ENCODE measurements at places on chromosomes 6 and 20.

DNA sequence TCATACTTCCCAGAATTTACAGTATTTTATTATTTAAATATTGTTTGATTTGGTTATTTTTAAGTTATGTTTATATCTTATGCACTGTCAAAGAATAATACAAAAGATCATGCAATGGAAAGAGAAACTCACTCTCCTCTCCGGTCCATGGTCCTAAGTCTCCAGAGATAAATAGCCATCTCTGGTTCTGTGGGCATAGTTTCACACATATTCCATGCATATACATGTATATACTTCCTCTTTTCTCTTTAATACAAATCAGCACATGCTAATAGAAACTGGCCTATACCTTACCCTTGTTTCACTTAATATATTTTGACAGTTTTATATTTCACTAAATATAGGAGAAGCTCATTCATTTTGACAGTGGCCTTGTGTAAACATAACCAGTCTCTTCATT is 901.7 kb upstream of the CITED2 start:
- DNase-seq, result no peak

GRCh38 chr6:23503173-23503572 is 622.8 kb upstream of the NRSN1 start:
- no peak for DNase-seq

DNA sequence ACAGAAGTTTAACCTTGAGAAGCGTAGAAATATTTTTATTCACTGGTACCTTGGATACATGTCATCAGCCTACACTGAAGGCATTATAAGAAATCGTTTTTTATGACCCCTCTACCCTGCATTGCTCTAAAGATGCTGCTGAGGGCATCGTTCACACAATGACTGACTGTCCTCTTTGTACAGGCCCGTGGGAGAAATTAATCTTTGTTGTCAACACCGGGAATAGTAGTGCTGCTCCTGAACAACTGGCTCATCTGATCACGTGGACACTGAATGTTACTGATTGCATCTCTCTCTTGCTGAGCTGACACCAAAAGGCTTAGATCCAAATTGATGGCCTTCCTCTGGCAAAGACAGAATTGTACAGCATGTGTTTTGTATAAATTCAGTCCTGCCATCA is 157.1 kb upstream of the SMLR1 start:
- no peak for DNase-seq

- no peak for DNase-seq
These were observed 79.0 kb downstream of the NFATC2 start for GRCh38 chr20:51463560-51463959.

DNA sequence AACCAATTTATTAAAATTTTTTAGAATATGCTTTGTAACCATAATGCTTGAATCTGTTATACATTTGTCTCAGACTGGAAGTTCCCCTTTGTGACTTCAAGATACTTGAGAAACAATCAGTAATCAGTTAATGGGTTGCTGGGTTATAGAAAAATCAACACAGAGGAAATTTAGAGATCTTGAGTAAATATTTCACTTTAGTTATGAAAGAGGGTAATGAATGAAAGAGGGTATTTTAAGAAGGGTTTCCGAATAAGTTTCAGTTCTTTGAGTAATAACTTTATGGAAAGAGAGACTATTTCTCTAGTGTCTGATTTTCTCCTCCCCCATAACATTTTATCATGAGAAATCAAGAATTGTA is 21.4 kb downstream of the ZFAND3 start:
- DNase-seq, result no peak

GRCh38 chr20:63695424-63696305 is 787 bp upstream of the TNFRSF6B start:
- no peak for DNase-seq

GRCh38 chr20:53074811-53075314 is 102.7 kb downstream of the TSHZ2 start:
- DNase-seq, result no peak

DNA sequence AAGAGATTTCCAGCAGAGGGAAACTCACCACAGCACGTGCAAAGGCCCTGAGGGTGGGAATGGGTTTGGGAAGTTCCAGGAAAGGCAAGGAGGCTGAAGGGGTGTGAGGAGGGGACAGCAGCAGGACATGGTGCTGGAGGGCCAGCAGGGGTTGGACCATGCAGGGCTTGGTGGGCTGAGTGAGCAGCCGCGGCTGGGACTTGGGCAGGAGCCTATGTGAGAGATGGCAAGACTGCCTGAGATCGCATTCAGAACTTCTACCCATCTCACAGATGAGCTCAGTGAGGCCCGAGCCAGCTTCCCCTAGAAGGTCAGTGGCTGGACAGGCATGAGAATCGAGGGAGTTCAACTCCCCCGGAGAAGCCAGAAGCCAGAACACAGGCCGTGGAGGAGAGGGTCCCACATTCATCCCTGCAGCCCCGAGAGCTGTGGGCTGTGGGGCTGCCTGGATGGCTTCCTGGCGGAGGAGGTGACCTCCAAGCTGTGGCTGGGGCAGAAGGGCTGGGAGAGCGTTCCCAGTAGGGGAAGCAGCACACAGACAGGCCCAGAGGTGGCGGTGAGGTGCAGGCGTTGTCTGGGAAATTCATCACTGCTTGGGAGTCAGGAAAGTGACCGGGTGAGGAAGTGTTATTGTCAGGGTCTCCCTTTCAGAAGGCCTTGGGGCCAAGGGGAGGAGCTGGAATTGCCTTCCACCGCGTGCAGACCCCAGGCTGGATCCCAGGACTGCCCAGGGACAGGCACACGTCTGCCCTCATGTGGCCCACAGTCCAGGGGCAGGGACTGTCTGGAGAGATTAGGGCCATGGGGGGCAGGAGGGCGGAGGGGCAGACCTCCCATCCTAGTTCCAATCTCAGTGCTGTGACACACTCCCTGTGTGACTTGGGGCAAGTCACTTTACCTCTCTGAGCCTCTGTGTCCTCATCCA is 103.8 kb downstream of the CEBPB start:
- DNase-seq, result no peak

GRCh38 chr6:66948106-66948505 is 1241.1 kb upstream of the EYS start:
- no peak for DNase-seq

DNA sequence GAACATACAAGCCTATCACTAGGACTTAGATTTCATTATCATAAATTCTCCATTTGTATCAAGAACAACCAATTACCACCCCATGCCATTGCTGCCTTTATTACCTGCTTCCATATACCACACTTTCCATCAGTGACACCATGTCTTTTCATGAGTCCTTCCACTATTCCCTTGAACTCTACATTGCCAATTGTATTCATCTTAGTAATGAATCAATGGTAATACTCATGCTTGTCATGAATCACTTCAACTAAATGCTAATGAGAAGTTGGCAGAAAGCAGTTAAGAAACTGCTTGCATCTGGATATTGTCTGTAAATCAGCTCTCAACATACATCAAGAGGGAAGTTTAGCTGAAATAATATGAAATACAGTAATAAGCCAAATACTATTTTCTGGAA is 61.2 kb upstream of the RNF217 start:
- DNase-seq, result no peak

DNA sequence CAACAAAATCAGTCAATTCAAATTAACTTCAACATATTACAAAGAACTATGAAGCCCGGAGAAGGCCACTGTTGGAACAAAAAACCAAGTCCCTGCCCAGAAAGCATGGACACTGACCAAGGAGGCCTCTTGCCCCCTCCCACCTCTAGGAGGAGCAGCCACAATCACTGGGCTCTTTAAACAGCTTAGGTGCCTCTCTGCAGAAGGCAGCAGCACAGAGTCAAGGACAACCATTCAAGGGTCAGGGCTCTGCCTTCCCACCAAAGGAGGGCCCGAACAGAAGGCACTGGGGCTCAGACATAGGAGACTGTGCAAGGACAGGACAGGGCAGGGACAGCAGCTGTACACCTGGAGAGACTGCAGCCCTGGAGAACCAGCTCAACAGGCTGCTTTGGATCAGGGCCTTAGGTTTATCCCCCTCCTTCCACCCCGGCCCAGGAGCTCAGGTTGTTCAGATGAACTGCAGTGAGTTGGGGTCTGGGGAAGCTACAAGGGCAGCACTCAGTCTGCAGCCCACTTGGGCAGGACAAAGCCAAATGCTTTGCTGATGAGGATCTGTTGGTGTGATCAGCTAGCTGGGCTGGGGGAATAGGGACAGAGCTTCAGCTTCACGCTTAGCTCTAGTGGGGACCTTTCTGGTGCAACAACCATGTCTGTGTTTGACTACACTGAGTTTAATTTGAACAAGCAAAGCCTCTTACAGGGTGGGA is 17.8 kb downstream of the TOMM34 start:
- no peak for DNase-seq

DNA sequence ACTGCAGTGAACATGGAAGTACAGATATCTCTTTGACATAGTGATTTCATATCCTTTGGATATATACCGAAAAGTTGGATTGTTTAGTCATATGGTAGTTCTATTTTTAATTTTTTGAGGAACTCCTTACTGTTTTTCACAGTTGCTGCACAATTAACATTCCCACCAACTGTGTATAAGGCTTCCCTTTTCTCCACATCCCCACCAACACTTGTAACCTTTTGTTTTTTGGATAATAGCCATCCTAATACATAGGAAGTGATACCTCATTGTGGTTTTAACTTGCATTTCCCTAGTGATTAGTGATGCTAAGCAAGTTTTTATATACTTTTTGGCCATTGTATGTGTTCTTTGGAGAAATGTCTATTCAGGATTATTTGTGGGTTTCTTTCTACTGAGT is 45.1 kb upstream of the TENT5A start:
- no peak for DNase-seq

GRCh38 chr20:23335521-23335920 is 15.1 kb upstream of the NXT1 start:
- DNase-seq, result no peak

GRCh38 chr20:50286174-50286511 is 95.5 kb downstream of the CEBPB start:
- no peak for DNase-seq

DNA sequence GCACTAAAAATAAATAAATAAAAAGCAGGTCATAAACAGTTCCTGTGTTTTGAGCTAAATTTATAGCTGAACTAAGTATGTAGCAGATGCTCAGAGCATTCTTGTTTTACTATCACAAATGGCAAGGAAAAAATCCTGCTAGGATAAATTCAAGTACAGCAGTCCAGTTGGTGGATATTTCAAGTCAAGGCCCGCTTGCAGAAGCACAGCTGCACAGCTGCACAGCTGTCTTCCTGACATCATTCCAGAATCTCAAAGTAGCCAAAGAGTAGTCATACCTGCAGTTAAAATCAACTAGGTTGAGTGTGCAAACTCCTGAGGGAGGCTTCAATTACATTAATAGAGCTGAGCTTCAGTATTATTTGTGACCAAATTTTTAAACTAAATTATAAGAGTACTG is 297.7 kb upstream of the MANEA start:
- DNase-seq, result no peak

Data from activated naive CD4-positive, alpha-beta T cell (primary cell).